Activated CD4-positive, alpha-beta T cell treated with anti-CD3 and anti-CD28 coated beads, Interleukin-2, Interleukin-6, amounts not matched to agents 100 ng/mL and 50 ng/mL, durations not matched to agents 16 hours and 8 hours (primary cell): ENCODE measurements at places on chromosomes 7 and 10.

GRCh38 chr10:124692100-124692446, 52.1 kb downstream of the FAM53B start:
- DNase-seq = no peak

DNA sequence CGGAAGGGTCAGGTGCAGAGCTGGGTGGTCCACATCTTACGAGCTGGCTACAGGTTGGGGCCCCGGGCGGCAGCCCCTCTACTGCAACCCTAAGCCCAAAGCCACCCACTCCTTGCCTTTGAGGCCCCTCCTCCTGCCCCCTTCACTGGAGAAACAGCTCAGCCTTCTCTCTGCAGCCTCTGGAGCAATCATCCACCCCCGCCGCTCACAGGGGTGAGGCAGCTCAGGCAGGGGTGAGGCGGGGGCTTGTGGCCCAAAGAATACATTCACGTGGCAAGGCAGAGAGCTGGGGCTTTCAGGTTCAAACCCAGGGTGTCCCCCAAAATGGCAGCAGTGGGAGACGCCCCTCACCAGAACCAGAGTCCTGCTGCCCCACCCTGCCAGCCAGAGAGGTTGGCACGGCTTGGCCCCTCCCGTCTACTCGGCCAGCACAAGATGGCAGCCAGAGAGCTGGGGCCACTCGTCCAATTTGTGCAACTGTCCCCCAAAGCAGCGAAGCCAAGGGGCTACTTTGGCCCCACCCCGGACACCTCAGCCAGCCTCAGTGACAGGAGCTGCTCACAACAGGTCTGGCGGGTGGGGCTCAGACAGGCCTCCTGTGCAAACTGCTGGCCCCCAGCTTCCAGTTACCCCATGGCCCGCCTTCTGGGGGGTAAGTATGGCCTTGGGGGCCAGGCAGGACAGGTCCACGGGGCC, 7.2 kb downstream of the GNB2 start:
- no peak for DNase-seq

GRCh38 chr7:155394413-155394812, 63.5 kb upstream of the EN2 start:
- no peak for DNase-seq

DNA sequence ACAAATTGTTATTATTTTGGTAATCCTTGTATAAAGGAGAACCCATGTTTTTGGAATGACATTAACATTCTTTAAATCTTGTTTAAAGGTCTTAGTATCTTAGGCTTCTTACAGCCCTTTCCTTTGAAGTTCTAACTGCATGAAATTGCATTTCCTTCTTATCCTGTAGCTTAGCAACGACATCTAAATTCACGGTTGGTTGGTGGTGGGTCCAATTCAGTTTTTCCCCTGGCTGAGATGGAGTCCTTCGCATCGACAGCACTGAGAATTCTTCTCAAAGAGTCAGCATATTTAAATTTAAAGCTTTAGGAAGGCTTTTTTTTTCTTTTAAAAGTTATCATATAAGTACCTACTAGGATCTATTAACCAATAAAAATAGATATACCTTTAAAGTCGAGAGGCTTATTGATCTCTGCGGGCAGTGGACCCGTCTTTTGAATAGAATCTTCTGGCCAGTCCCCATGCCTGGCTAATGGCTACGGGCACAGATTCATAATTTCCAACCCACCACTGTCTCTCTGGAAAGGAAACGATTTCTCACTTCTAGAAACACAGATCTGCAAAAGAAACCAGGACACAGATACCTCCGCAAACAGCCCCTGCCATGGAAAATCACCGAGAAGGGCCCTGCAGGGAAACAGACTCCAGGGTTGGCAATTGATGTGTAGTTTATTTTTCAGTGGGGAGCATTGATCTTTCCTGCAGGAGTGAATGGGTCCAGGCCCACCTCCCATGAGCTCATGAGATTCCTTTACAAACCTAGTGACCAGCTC, 63.4 kb downstream of the RAMP3 start:
- no peak for DNase-seq

DNA sequence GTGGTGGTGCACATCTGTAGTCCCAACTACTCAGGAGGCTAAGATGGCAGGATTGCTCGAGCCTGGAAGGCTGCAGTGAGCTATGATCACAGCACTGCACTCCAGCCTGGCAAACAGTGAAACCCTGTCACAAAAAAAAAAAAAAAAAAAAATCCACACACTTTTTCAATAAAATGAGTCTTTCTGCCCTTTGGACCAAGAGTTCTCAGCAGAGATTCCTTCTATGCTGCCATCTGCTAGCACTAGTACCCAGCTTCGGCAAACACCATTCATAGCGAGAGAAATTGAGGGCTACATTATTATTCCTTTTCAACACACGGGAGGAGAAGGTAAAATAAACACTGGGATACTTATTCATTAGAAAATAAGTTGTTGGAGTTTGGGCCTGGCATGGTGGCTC, 43.4 kb upstream of the CCDC7 start:
- no peak for DNase-seq

DNA sequence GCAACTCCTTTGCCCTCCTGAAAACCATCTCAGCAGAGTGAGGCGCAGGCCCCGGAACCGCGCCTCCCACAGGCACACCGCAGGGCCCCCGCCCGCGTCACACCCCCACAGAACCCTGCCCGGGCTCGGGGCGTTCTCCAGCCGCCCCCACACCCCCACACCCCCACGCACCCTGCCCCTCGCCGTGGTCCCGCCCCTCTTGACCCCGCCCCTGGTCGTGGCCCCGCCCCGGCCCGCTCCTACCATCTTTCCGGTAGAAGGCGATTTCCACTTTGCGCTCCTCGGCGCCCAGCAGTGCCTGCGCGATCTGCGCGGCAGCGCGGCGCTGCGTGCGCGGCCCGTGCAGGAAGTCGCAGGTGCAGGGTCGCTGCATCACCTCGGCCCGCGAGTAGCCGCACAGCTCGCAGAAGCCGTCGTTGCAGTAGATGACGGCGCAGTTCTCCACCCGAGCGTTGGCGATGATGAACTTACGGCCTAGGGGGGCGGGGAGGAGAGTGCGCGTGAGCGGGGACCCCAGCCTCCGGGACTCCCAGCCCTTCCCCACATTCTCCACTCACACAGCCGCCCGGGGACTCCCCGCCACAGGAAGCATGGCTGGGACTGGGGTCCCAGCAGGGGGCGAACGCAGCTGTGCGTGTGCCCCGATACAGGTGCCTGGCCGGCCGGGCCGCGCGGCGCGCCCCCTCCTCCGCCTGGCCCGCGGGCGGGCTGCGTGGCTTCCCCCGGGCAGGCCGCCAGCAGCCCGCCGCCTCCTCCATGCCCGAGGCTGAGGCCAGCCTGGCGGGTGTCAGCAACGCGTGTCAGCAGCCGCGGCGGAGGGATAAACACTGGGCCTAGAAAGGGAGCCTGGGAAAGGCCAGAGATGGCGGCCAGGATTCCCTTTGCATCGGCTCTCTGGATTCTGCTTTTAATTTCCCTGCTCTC, 3.4 kb downstream of the KCNH2 start:
- peak; percentile 84 for DNase-seq

DNA sequence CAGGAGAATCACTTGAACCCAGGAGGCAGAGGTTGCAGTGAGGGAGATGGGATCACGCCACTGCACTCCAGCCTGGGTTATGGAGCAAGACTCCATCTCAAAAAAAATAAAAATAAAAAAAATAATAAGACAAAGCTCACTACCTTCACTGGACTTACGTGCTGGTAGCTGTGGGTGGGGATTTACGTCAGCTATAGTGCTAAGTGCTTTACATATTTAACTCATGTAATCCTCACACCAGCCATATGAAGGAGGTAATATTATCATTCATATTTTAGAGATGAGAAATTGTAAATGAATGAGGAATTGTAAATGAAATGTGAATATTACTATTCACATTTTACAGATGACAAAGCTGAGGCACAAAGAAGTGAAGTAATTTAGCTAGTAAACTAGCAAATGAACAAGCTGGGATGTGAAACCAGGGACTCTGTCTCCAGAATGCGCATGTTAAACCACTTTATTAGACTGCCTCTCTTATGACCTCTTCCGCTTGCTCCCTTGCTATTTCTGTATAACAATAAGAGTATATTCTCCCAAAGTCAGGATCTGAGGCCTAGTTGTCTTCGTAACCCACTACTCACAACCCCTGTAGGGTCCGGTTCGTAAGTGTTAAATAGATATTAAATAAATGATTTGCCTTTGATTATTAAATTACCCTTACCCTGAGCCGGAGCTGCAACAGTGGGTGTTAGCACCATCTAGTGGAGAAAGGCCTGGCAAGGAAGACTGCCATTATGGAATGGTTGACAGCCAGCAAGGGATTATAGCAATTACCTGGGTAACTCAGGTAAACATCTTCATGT, 70.2 kb downstream of the HTR7 start:
- peak; percentile 35 for DNase-seq

- DNase-seq = no peak
Measured at GRCh38 chr10:124056337-124056980, 36.9 kb downstream of the CHST15 start.

- peak; percentile 49 for DNase-seq
Measured at GRCh38 chr10:60534761-60535389, 145.2 kb upstream of the ANK3 start.

GRCh38 chr7:4207011-4207410, 475.1 kb upstream of the FOXK1 start:
- DNase-seq = no peak

DNA sequence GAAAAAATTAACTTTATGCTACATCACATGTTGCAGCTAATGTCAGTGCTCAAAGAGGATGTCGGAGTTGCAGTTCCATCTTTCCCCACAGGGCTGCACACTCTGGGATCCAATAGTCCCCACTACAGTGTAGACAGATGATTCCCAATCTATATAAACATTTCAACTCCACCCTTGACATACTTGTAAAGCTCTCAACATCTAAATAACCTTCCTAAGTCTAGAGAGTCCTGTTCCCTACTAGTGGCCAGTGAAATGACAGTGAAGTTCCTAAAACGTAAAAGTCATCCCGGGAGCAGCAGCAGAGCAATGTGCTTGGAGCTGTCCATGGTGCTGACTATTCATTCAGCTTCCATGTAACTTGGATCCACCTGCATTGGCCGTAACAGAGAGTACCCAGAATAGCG, 145.1 kb downstream of the GRM8 start:
- DNase-seq = peak; percentile 43

GRCh38 chr7:101562531-101563197, 66.4 kb downstream of the MYL10 start:
- no peak for DNase-seq

- DNase-seq = no peak
Measured at GRCh38 chr7:47672977-47673381, 91.1 kb upstream of the TNS3 start.

- DNase-seq = no peak
Measured at GRCh38 chr7:45461026-45461425, 113.1 kb upstream of the ADCY1 start.

DNA sequence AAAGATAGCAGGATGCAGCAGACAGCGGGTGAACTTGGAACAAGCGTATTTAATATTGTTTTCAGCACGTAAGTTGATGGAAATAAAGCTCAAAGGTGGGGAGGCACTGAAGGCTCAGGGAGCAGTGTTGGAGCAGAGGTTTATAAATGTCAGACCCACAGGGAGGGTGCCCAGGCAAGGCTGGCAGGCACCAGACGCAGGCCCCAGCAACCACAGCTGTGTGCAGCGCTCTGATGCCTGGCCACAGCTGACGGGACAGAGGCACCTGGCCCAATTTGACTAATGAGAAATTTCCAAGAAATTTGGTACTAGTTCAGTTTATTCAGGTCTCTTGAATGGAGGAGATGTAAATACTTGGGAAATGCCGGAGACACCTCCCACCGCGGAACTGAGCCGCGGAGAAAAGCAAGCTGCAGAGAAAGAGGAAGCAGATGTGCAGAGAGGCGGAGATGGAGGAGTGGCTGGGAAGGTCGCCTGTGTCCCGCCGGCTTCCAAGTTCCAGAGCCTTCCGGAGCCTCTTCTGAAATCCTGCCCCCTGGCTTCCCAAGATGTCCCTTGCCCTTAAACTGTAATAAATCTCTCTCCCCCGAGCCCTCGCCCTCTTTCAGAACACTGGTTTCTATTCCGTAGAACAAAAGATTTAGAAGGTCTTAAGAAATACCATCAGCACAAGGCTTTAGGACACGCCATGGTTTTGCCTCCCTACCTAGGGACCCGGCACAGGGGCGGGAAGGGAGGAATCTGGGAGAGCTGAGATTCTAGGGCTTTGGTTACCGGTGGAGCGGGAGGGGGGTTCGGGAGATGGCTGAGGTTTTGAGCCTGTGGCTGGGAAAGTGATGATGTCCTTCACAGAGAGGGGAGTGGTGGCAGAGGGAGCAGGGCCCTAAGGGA, 38.4 kb upstream of the PLXNA4 start:
- DNase-seq = no peak

GRCh38 chr10:130368761-130369560, 232.8 kb downstream of the GLRX3 start:
- DNase-seq = no peak

DNA sequence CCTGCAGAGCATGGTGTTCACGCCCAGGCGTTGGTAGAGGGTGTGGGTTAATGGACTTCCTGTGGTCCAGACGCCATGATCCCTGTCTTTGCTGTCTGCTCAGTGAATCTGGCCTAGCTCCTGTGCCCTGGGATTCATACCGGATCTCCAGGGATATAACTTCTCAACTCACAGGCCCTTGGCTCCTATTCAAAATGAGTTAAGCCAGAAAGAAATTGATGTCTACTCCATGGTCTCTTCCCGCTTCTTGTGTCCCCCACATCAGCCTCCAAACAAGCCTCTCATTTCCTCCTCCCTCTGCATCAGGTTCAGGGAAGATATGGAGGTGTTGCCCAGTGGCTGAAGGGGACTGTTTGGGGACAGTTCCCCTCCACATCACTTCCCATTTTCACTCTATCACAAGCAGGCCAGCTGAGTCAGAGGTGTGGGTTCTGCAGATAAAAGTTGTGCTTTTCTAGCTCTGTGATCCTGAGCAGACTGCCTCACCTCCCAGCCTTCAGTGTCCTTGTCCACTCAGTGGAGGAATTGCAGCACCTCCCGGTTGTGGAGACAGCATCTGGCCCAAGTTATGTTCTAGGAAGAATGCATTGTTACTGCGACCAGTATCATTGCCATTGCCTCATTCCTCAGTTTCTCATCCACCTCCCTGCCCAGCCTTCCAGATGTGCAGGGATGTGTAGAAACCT, 22.5 kb downstream of the AKR1E2 start:
- no peak for DNase-seq

DNA sequence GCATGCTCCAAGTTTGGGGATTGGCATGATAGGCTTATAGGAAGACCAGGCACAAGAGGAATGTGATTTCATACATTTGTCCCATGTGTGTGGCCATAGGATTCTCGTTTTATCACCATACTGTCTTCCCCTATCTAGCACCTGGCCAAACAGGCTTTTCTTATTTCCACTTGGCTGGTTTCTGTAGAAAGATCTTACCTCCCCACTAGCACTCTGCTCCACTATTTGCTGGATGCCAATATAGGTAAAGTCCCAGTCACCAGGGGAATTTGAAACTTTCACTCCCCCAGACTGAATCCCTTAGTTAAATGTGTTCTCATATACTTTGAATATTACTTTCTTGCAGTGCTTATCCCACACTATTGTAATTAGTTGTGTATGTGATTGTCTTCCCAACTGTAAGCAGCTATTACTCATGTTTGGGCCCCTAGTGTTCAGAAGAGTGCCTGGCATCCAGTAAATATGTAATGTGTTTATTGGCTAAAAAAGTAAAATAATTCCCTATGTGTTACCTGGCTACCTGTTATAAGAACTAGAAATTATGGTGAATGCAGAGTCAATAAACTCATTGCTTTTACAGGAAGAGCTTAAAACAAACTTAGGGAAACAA, 109.0 kb downstream of the LRMDA start:
- no peak for DNase-seq

- peak; percentile 24 for DNase-seq
Measured at GRCh38 chr7:149291036-149291780, 29.2 kb downstream of the ZNF783 start.
